Head of caudate nucleus (tissue), 42 donors: ENCODE measurements at places on chromosomes 1 and 21.
A peak's percentile ranks its signal among the peaks of the same experiment; 100 is the strongest.

DNA sequence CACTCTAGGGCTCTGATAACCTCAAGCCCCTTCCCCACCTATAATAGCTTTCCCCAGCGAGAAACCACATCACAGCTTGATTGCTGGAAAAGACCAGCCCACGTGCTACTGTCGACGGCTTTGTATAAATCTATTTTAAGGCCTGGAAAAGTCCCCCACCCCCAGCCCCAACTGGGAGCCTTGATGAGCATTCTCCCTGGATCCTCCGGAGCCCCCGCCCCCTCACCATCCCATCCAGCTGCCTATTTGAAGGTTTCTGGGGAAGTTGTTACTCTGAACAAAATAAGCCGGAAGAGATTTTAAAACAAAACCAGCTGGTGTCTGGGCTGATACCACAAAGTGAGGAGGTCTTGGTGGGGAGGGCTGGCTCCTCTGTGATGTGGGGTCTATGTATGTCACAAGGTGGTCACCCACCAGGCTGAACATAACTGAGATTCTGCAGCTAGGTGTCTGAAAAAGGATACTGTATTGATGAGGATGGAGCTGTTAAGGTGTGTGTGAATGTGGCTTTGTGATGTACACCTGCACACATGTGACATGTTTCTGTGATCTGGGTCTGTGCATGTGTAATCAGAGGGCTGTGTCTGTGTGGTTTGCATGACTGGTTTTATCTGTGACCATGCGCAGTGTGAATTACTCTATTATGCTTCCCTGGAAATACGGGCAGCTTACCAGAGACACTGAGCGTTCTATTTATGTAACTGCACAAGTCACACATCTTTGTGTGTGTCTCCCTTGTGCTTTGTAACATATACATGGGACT is 25.0 kb downstream of the RIMS3 start:
- peak; percentile 52 for DNase-seq

DNA sequence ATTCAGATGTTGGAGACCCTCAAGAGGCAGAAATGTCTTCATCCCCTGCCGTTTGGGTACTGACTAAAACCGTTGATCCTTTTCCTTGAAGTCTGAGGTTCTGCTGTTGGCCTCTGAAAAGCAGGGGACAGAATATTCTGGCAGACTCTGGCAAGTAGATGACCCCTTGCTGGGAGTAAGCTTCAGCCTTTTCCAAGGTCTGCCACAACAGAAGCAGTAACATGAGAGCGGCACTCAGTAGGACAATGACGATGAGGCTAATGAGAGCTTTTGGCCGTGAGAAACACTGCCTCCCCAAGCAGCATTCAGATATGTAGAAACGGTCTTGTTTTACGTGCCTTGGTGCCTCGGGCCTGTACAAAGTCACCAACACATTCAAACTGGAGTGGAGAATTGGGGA is 143.7 kb downstream of the ST6GALNAC5 start:
- no peak for DNase-seq

DNA sequence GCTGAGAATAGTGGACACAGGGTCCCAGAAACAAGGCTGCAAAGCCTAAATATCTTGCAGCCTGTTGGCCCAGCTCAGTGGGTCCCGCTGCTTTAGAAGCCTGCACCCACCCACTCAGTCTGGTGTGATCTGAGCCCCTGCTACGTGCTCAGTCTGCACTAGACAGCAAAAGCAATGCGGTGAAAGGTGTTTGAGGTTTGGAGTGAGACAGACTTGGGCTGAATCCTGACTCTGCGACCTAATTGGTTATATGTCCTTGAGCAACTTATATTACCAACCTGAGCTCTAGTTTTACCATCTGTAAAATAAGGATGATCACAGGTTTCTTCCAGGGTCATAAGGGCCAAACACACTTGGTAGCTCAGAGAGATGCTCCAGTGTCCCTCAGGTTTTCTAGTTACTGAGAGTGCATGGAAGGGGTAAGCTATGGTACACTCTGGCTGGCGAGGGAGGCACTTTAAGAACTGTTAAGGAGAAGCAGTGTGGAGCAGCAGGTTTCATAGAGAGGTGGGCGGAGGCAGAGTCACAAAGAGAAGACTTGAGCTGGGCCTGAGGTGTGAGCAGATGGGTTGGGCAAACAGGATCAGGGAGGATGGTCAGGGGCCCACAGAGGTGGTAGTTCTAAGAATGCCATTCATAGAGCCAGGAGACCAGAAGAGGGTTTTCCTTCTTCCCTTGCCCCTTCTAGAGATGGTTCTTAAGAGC is 10.1 kb downstream of the TMEM200B start:
- DNase-seq, result peak; percentile 42

DNA sequence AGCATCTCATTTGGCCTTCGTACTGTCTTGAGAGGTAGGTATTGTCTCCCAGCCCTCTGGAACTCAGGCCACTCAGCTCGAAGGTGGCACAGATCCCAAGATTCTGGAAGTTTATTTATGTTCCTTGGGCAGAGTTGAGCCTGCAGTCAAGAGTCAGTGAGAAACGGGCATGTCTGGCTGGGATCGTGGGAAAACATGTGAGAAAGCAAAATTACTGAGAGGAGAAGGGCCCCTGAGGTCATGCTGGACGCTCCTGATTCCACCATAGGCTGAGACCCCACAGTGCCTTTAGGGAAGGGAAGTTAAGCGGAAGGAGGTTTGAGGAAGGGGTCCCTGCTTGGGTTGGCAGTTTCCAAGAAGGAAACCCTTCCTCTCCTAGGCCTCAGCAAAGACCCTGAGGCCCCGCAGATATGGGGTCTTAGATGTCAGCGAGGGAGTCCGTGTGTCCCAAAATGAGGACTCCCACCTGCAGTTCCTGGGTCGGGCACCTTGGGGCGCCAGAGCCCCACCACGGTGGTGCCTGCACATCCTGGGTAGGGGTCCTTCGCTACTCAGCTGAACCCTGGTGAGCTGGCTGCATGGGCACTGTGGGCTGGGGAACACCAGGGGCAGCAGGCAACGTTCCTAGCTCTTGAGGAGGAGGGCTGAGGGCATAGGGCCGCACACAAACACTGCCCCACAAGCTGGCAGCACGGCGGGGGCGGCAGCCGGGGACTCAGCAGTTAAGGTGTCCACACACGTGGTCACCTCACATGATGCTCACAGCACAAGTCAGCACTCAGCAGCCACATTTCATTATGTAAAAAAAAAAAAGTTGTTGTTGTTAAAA is 12.3 kb upstream of the SEMA4A start:
- peak; percentile 59 for DNase-seq

DNA sequence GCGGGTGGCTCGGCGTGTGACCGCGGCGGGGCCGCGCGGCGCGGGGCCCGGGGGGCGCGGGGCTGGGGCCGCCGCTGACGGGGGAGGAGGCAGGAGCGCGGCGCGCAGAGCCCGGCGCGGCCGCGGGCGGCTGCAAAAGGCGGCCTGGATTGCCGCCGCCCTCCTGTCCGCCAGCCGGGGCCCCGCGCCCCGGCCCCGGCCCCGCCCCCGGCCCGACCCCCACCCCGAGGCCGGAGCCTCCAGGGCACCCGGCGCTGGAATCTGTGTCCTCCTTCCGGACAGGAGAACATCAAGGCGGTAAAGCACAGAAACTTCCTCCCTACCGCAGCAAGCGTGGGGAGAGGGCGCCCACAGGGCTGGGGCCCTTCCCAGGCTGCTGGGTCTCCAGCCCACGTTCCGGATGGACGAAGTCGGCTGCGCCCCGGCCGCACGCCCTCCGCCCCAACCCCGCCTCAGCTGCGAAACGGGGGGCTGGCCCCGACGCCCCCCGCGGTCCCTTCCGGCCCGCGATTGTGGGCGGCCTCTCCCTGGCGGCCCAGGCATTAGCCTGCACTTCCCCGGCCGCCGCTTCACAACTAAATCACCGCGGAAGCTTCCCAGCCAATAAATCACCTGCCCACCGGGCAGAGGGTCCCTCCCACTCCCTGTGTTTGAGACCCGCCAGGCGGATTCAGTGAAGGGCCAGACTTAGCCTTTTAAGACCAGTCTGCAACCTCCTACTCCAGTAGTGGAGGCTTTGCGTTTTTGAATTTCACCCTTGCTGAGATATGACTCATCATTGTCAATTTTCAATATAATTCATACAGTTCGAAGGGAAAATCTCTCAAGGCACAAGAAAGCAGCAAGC is 106.0 kb downstream of the SLC45A1 start:
- peak; percentile 33 for DNase-seq

DNA sequence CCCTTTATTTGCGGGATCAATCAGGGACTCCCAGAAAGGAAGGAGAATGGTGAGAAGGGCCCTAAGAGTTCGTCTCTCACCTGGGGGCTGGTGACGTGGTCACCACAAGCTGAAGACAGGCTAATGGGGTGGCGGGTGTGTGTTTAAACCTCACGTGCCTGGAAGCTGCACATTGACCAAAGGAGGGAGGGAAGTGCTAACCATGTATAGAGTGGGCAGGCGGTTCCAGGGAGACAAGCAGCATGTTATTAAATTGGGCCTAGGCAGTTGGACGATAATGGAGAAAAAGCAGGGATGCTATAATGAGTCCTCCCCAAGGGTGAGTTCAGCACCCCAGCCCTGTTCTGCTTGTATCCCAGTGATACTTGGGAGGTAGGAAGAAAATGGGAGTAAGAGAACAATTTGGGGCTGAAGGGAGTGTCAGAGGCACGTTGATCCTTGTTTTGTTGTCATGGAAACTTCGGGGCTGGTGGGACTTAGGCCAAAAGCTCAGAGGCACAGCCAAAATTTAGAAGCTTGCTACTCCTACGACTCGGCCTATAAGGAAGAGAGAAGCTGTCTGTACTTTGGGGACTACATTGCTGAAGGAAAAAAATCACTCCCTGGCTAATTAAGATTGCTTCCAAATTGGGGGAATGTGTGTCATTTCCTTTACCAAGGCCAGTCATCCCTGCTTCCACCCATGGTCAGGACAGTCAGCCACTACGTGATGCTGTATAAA is 33.2 kb upstream of the EPHA8 start:
- peak; percentile 29 for DNase-seq

GRCh38 chr1:201925301-201925567 is 21.1 kb downstream of the LMOD1 start:
- DNase-seq, result no peak

GRCh38 chr1:241839369-241839979 is 8.5 kb upstream of the EXO1 start:
- DNase-seq, result no peak

GRCh38 chr21:41763398-41763931 is 3.4 kb downstream of the RIPK4 start:
- no peak for DNase-seq

DNA sequence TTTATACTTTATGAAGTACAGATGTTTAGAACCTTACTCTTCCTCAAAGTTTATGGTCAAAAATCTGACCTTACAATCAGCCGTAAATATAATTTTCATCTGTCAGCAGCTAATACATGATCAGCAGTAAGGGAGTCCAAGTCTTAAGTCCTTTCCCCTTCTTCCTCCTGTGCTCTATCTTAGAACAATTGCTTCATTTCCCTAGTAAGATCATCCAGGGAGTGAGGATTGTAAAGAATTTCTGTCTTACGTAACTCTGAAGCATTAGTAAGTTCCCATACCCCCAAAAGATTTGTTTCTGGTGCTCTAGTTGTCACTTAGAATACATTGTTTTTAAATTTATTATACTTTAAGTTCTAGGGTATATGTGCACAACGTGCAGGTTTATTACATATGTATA is 2.1 kb downstream of the SETDB1 start:
- no peak for DNase-seq

GRCh38 chr1:212311836-212312497 is 26.8 kb downstream of the PPP2R5A start:
- no peak for DNase-seq

GRCh38 chr1:56780826-56781225 is 38.4 kb downstream of the FYB2 start:
- no peak for DNase-seq

GRCh38 chr1:207067665-207068064 is 14.6 kb downstream of the PFKFB2 start:
- DNase-seq, result no peak

GRCh38 chr1:101203820-101204540 is 32.8 kb upstream of the S1PR1 start:
- peak; percentile 40 for DNase-seq

DNA sequence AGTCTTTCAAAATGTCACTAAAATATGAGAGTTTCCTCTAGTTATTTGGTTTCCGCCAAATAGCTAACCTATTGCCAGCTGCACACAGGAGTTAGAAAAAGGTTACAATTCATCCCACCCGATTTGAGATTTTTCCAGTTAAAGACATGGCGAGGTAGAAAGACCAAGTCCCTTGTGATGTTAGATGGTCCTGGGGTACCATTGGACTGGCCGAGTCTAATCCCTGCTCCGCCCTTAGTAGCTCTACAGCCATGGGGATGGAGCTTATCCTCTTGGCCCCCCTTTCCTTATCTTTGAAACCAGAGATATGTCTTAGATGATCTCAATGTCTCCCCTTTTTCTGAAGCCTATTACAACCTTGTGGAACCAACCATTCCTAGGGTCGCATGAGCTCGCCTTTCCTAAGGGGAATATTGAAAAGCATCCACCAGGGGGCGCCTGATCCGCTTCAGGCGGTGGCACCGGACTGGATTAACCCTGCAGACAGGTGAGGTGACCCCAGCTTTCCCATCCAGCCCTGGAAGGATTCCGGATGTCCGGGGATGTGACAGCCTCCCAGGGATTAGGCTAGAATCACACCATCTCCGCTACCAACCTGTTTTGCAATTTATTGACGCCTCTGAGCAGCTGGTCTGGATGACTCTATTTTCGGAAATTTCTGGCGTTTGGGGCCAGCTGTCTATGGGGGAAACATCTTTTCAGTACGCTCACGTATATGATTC is 68.3 kb upstream of the SIM2 start:
- DNase-seq, result peak; percentile 71

DNA sequence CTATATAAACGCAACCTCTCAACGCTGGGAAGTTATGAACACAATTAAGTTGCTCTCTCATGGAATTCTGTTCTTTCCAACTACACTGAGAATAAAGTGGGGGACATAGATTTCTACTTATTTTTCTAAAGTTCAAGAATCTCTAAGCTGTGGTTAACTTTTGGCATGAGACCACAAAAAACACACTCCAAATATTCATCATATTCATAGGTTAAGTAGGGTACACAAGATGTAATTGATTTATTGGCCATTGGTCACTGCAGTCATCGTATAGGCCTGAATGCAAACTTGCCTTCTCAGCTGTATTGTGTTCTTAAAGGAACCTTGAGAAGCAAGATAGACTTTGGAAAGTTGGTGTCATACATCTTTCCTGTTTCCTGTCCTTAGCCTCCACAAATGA is 40.3 kb downstream of the PRRX1 start:
- DNase-seq, result no peak
